NCI-H2107 (cell line): ENCODE measurements at places on chromosomes 5 and 9.

GRCh38 chr9:16131264-16131663, 578.4 kb downstream of the CCDC171 start:
- DNase-seq, result no peak

DNA sequence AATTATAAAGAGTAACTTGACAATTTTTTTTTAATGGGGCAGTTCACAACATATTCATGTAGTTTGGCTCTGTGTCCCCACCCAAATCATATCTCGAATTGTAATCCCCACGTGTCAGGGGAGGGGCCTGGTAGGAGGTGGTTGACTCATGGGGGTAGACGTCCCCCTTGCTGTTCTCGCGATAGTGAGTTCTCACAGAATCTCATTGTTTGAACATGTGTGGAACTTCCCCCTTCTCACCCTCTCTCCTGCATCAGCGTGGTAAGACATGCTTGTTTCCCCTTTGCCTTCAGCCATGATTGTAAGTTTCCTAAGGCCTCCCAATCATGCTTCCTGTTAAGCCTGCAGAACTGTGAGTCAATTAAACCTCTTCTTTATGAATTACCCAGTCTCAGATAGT, 40.7 kb downstream of the FBXW11 start:
- DNase-seq, result no peak

- no peak for DNase-seq
Observed at GRCh38 chr5:156589104-156589945, 260.8 kb upstream of the PPP1R2B start.

GRCh38 chr5:35335752-35336151, 105.5 kb upstream of the PRLR start:
- DNase-seq, result no peak
